ENCODE measurements at places on chromosomes 3 and 15.

- DNase-seq: no peak
These were observed 207.8 kb upstream of the MCTP2 start for GRCh38 chr15:94023531-94023930.

DNA sequence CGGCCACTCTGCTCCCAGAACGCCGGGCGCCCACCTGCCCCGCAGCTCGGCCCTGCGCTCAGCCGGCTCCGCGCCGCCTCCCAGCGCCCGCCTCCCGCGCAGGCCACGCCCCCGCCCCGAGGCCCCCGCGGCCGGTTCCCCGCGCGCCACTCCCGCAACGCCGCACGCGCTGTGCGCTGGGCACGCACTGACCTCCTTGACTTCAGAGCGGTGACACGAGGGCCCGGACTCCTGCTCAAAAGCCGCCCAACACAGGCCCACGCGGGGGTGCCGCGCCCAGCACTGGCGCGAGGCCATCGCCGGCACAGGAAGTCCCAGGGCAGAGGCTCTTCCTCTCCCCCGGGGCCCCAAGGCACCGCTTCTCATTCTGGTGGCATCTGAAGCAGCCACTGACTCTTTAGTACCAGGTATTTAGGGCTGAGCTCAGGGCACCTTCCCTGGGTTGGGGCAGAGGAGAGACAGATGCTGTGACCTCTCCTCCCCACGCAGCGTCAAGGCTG, 12.4 kb downstream of the TNK2 start:
- DNase-seq: no peak

- no peak for DNase-seq
These were observed 50.6 kb downstream of the IQSEC1 start for GRCh38 chr3:13022348-13023234.

DNA sequence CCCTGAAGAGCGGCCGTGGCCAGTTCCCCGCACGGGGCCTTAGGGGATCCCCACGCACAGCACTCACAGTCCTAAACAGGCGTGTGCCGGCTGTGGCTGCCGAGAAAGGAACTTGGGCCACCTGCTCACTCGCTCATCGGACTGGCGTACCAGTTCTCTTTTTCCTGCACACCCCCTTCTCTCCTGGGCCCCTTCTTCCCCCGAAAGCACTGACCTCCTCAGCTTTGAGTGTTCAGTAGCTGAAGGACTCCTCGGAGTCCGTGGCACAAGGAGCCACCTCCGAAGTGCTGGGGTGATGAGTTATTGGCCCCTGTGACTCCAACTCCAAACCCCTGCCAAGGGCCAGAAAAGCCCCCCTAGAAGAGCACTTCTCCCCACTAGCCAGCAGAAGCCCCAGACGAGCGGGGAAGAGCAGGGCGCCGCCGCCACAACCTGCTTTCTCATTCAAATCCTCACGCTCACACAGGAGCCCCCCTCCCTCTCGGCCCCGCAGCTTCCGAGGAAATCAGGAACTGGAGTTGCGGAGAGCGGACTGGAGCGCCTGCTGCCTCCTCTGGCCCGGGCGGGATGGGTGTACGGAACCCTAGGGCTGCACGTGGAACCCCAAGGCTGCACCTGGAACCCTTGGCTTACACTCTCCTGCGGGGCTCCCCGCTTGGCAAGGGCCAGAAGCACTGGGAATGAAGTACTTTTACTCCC, at the start of gene PLCH1:
PLCH1 (minus strand) TSS at position 446 of the 699 bp plus-strand sequence. CDS start 40,847 bp downstream, outside the sequence.
- DNase-seq: peak; percentile 44

GRCh38 chr15:91752081-91752785, 101.3 kb upstream of the SLCO3A1 start:
- DNase-seq: no peak

DNA sequence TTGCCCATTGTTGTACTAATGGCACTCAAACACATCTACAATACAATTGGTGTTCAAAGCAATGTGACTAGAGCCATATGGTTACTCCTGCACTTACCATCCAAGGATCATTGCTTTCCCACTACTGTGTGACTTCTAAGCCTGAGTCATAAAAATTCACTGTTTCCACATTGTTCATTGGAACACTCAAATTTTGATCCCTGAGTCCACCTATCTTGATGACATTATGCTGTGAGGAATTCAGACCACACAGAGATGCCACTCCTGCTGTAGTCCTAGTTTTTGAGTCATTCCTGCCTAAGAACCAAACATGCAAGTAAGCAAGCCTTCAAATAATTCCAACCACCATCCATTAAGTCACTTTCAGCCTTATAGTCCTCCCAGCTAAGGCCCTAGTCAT, 176.2 kb downstream of the EFHB start:
- DNase-seq: no peak

DNA sequence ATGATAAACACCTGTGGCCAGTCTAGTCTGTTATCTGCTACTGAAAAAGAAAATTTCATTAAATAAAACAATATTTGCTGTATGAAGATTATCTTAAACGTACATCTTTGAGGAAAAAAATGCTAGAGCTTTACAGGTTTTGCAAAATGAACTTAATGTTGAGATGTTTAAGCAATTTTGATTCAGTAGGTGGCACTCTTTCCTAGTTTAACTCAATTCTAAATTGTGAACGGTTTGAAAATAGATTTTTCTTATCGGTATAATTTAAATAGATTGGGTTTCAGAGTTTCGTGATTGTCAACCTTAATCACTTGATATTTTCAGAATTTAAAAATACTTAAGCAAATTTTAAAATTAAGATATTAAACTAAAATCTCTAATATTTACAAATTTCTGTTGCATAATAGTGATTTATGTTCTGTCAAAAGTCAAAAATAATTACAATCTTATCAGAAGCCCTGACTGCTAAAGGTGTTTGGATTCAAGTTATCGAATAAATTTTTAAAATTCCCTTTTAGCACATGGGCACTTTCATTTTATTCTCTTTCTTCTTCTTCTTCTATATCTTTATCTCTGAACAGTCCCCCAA, 7.0 kb upstream of the RNF111 start:
- DNase-seq: no peak

DNA sequence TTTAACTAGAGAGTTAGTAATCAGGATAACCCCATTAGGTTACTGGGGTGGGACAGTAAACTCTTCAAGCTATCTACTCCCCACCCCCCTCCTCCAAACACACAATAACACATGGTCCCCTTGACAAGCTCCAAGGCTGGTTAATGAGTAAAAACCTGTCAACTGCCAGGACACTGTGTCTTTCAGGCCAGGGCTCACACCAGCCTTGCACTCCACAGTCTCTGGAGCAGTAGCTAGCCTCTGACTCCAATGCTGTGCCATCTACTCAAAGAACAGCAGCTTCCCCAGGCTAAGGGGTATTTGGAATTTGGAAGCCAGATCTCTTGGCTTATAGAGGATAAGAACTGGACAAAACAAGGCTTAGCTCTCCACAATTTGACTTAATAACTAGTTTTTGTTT, 115.8 kb downstream of the LRIG1 start:
- no peak for DNase-seq

DNA sequence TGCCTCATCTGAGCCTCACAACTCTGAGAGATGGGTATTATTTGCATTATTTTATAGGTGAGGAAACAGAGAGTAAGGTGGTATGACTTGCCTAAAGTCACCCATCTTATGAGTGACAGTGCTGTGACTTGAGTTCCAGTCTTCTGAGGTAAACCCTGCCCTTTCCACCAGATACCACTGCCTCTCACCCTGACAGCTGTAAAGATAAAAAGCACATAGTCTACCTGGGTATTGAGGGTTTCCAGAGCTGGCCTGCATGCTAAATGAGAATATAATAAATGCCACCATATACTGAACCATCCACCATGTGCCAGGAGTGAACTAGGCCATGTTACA, 25.6 kb downstream of the RASGRP1 start:
- DNase-seq: no peak

DNA sequence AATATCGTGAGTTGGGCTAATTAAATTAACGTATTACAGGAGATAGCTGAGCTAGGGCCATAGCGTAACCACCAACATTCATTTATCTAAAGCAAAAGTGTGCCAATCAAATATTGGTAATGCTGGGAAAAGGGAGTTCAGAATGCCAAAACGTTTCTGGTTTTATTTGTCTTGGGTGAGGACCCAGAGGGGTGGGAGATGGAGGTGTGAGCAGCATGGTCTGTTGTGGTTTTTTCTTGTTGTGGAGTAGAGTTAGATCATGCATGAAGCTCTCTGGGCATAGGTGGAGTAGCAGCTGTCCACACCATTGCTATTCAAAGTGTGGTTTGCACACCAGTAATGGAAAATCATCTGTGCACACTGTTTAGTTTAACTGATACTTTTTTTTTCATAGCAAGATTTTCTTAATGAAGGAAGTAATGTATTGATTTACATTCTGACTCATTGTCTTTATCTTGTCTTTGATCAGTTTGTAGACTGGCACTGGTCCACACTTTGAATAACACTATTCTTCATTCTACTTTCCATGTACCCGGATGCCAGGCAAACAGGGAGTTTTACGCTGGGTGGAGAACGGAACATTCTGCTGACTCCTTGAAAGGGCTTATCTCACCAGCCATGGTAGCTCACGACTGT, 50.8 kb upstream of the CRTC3 start:
- DNase-seq: no peak

DNA sequence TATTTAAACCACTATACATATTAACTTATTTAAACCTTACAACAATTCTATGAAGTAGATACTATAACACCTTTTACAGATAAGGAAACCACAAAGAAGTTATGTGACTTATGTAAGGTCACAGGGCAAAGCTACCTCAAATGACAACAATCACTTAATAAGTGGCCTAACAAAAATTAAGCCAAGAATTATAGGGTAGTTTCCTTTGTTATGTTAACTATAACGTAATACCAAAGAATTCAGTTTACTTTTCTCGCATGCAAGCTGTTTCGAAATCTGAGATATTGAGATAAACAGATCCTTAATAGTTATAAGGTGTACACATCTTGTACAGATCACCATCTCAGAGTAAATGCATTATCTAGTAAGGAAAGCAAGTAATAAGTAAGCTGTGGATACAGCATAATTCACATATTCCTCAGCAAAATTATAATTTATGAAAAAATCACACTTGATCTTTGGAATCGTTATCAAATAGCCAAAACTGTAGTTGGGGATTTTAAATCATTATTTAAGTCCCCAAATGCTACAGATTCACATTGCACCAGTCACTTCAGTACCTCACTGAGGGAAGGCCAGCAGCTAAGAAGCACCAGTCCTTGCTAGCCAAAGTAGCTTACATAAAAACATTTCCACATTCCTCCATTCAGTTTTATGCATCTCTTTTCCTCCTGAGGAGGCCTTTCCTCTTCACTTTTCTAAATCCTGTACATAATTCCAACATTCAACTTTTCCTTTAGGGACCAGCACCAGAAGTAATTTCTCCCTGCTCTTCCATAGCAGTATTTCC, 226.8 kb downstream of the TBC1D5 start:
- no peak for DNase-seq

DNA sequence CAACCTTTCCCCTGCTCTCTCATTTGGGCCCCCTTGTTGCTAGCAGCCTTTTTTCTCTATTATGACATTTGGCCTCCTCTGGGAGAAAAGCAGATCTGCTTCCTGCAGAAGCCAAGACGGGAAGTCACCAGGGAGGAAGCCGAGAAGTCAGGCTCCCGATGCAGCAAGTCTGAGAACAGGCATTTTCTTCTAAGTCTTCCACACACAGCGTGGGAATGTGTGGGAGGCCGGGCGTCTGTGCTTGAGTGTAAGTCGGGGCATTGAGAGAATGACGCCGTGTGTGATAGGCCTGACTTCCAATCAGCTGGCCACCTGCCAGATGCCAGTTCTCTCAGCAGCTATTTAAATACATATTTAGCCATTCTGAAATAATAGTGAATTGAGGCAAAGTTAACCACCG, 75.8 kb upstream of the FAM98B start:
- no peak for DNase-seq

DNA sequence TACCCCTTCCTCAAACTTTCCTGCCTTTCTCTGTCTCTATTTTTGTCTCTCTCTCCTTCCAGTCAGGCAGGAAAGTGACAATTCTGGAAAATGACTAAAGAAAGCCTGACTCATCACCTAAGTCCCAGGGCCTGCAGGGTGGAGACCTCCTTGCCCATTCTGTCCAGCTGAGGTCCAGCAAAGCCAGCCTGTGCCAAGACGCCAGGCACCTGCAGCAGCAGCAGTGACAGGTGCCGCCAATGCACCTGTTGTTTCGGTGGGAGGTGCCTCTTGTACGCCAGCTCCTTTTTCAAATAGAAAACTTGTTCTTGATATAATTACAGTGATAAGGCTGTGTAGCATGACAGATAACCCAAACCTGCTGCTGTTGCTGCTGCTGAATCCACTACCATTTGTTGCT, 501.3 kb downstream of the NTRK3 start:
- no peak for DNase-seq

Data from SK-N-MC (cell line).